Activated CD4-positive, alpha-beta T cell treated with anti-CD3 and anti-CD28 coated beads, Interleukin-2, amount 50 U/mL, for 48 hours (primary cell): ENCODE measurements at places on chromosomes 12 and 14.

DNA sequence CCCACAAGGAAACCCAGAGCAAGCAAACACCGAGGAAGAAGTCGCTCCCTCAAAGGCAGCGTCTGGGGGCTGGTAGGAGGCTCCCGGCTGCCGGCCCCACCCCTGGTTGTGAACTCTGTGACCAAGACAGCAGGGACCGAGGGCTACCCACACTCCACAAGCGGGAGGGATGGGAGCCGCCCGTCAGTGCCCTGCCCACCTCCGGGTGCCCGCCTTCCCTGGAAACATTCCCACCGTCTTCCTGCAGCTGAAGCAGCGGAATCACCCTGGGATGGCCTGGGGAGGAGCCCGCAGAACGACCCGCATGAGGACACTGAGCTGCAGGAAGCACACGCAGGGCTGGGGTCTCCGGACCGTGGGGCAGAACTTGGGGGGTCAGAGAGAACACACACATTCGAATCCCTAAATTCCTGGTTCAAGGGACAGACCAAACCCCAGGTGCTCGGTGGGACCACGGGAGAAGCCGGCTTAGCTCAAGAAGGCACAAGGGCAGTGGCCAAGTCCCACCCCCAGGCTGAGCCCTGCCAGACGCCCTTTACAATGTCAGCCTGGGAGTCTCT, 33.5 kb upstream of the C14orf180 start:
- no peak for DNase-seq

- no peak for DNase-seq
Measured at GRCh38 chr14:61486930-61487495, 165.6 kb downstream of the PRKCH start.

DNA sequence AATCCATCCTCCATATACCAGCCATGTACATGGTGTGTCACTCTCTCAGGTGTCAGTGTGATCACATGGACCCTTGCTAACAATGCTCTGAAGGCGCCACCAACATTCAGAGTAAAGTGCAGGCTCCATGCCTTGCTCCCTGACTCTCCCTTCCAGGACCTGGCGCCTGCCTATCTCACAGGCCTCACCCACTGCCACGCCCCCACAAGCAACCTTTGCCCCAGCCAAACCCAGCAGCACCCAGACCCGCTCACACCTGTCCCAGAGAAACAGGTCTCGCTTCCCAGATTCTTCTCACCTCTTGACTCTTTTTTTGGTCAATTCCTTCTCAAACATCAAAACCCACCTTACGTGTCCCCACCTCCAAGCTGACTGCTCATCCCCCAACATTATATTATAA, 52.3 kb downstream of the KCNK10 start:
- DNase-seq = no peak

- DNase-seq = no peak
Measured at GRCh38 chr12:110458756-110459155, 8.6 kb upstream of the ARPC3 start.

DNA sequence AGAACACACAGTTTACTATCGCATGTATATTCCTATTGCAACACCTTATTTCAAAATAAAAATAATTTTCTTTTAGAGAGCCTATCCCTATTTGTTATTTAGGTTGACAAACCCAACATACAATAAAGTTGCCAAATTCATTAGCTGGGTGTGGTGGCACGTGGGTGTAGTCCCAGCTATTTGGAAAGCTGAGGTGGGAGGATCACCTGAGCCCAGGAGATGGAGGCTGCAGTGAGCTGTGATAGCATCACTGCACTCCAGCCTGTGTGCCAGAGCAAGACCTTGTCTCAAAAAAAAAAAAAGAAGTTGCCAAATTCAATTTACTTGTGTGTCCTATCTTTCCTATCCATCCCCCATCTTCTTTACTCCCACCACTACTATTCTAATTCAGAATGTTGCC, 23.9 kb downstream of the DENND5B start:
- no peak for DNase-seq

DNA sequence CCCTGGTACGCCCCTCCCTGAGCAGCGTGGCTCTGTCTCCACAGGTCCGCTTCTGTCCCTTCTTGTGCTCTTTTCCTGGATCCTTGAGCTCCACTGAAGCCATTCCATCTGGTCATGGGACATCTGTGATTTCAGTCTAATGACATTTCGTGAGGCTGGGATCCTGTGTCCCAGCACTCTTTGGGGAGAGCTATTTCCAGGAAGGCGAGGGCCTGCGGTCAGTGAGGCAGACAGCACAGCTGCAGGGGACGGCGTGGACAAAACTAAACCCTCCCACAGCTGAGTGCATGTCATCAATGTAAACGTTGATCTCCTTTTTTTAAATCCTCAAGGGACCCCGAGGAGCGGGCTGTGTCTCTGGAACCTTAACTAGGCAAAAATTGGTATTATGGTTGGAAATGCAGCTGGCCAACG, 127.7 kb downstream of the DACT1 start:
- no peak for DNase-seq

GRCh38 chr12:106025129-106025528, 113.6 kb downstream of the NUAK1 start:
- no peak for DNase-seq
